ENCODE measurements at places on chromosomes 1 and 21.

DNA sequence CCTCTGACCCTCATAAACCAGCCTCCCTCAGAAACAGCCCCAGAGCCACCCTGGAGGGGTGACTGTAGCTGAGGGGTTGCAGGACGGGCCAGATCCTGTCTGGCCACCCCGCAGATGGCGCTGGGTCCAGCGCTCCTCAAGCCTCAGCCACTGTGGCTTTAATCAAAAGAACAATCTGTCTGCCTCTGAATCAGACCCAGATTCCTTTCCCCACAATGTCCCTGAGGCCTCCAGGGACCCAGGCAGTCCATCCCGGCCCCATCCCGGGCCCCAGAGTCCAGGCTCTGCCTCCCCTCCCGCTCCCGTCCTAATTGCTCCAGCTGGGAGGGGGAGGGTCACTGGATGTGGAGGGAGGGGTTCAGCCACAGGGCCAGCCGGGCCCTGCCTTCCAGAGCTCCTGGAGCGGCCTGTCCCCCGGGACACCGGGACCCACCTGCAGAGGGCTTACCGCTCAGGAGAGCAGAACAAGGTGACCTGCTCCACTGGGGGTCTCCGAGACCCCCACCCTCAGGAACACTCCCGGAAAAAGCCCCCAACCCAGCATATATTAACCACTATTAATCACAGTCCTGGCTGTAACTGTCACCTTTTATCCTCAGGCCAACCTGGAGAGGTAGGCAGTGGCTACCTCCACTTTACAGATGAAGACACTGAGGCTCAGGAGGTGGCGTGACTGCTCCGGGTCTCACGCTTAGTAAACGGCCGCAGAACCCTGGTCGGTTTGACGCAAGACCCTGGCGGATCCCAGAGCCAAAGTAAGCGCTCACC is 836 bp upstream of the FBLIM1 start:
- DNase-seq: no peak

- peak; percentile 25 for DNase-seq
These were observed 13.9 kb upstream of the RERE start for GRCh38 chr1:8831340-8831739.

GRCh38 chr1:116408193-116408592 is 35.1 kb downstream of the ATP1A1 start:
- DNase-seq: no peak

DNA sequence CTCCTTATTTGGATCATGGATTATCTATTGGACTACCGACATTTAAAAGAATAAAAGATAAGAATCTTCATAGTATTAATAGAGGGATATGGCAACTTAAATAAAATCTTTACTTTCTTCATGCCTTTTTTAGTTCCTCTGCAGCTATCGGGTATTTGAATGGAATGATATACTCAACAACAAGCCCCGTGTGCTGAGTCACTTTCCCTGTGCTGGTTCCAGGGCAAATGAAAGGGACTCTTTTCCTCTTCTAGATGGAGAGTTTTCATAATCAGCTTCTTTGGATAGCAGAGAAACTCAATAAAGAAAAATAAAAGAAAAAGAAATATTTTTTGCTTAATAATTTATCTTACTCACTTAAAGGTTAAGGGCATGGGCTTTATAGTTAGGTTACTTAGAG is 213.7 kb downstream of the LRRC40 start:
- no peak for DNase-seq

GRCh38 chr1:12532405-12533315 is 85.3 kb downstream of the DHRS3 start:
- no peak for DNase-seq

- no peak for DNase-seq
These were observed 30.4 kb downstream of the NPHS2 start for GRCh38 chr1:179545321-179545720.

DNA sequence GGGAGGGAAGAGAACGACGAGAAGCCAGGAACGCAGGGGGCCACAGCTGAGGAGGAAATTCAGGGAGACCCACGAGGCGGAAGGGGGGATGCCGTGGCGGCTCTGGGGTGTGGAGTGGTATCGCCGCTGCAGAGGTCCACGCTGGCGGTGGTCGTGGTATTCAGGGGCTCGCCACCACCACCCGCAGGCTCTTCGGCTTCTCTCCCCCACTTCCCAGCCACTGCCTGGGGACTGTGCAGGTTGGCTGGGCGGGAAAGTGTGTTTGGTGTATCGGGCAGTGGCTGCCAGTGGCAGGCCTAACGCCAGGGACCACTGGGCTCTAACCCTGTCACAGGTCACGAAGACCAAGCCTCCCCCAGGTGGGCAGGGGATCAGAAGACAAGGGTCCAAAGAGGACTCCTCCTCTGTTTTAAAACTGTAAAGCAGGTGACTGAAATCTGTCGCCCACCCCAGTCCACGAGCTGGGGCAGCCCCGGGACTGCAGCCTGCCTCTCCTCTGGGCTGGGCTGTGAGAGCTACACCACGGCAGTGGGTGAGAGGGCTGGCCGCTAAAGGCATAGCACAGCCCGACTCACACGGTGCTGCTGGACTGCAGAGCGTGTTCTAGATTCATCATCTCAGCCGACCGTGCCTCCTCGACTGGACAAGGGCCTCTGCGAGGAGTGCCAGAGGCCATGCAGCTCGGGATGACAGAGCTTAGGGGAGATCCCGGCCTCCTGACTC is 30.9 kb downstream of the SLC66A1 start:
- DNase-seq: no peak

DNA sequence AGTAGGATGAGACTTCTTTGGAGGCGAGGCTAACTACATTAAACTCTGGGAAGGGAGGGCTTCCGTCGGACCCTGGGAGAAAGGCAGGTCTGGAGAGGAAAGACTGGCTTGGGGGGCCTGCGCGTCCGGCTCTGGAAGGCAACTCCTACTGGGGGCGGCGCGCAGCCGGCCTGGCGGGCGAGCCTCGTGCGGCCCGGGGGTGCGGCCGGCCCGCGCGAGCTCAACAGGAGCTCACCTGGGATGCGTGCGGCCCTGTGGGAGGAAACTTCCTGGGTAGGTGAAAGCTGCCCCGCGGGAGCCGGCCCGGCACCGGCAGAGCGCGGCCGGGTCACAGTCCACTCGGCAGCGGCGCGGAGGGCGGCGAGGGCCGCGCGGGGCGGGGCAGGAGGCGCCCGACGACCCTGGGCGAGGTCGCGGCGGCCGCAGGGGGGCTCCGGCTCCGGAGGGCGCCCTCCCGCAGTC is 449 bp downstream of the EPS15 start:
- no peak for DNase-seq

DNA sequence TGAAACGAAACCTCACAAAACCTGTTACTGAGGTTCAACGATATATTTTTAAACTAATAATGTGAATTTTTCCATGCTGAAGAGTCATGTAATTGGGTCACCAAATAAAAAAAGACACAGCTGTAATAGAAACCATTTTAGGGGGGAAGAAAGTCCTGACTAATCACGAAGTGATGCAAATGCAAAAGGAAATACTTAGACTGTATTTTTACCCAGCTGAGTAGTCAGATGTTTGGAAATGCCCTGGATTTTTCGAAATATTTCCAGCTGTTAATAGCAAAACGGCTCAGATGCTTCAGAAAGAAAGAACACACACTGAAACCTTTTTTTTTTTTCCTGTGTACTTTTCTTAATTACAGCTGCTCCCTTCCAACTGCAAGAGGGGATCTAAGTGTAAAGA is 210.3 kb downstream of the SETD4 start:
- no peak for DNase-seq

GRCh38 chr1:3058263-3059030 is 10.6 kb upstream of the PRDM16 start:
- no peak for DNase-seq

GRCh38 chr1:26275580-26276431 is 4.1 kb upstream of the SH3BGRL3 start:
- peak; percentile 94 for DNase-seq

GRCh38 chr1:166884040-166884642 is 8.1 kb upstream of the TADA1 start:
- DNase-seq: no peak

- peak; percentile 48 for DNase-seq
These were observed 42.3 kb downstream of the LACTBL1 start for GRCh38 chr1:22930240-22930912.

DNA sequence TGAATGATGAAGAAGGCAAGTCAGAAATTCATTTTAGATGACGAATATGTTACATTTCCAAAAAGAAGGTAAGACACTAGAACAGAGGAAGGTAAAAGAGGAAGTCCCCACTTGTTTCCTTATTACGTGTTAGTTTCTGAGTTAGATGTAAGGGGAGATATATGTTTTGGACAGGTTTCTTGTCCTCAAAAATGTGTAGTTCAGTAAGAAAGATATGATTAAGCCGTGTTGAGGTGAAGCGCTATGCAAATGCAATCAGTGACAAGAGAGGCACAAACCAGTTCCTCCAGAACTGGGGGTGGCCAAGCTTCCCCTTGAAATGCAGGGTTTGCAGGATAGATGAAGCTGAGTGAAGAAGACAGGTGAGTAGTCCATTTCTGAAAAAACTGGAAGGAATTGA is 293.3 kb upstream of the RUNX1 start:
- peak; percentile 5 for DNase-seq

GRCh38 chr1:79839882-79840281 is 833.4 kb upstream of the ADGRL4 start:
- DNase-seq: no peak

- no peak for DNase-seq
These were observed 446.8 kb downstream of the USP25 start for GRCh38 chr21:16176570-16176969.

DNA sequence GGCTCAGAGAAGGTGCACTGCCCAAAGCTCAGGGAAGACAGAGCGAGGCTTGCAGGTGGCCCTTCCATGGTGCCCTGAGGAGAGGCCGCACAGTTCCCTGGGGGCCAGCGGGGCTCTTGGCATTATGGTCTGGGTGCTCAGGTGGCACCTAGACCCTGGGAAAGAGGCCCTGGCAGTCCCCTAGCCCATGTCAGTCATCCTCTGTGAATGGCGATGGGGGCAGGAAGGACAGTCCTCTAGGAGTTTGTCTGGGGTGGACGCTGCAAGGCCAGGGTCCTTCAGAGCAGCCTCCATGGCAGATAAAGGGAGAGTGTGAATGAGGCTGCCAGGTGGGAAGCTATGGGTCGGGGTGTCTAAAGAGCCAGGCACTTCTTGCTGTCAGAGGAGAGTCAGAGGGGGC is 345.9 kb upstream of the VAMP3 start:
- DNase-seq: no peak

- DNase-seq: no peak
These were observed 66.0 kb downstream of the VCAM1 start for GRCh38 chr1:100785470-100786052.

DNA sequence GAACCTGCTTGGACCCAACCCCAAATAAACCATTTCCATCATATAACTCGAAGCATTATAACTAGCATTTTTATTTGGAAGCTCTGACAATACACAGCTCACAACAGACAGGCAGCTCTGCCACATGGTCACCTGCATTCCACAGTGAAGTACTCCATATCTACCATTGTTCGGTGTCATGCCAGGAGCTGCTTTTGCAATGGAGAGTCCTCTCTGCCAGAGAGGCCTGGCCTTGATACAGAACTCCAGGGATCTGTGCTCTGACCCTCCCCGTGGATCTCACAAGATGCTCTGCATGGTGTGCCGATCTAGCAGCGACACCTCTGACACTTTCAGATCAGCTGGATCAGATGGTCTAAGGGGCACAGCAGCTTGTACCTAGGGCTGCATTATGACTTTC is 109.6 kb downstream of the SYF2 start:
- no peak for DNase-seq

DNA sequence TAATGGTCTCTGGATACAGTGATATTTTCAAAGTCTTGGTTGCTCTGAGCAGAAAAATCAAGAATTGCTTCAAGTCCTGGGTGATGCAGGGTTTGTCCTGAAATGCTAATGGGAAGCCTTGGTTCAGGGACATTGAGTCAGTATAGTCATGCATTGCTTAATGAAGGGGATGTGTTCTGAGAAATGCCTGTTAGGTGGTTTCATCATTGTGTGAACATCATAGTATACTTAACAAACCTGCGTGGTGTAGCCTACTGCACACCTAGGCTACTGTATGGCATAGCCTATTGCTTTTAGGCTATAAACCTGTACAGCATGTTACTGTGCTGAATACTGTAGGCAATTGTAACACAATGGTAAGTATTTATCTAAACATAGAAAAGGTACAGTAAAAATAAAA is 36.4 kb downstream of the TBCE start:
- DNase-seq: no peak

- DNase-seq: peak; percentile 29
These were observed 176.9 kb upstream of the FMN2 start for GRCh38 chr1:239914751-239915231.

DNA sequence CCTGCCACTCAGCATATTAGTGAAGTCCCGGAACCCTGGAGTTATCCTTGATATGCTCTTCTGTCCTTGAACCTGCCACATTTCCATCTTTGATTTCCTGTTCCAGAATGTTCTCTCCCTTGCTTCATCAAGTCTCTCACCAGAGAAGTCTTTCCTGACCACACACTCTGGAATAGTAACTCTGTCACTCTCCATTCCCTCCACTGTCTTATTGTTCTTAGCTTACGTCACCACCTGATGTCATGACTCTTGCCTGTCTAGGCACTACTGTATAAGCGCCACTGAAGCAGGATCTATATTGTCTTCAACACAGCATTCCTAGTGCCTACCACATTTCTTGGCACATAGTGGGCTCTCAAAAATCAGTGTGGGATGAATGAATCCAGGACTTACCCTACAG is 65.4 kb upstream of the SMYD2 start:
- DNase-seq: no peak

DNA sequence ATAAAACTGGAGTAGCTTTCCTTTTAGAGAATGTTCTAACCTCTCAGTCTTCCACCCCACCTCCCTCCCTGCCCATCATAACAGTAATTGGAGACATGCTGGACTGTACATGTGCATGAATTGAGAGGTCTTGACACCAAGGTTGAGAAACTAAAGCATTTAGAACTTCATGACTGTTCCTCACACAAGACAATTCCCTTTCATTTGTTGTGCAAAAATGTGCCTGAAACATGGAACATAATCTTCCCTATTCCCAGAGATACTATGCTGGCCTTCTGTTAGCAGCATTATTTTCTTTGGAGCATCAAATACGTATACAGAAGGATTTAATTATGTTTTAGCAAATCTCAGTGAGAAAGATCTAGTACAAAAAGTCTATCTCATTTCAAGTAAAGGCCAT is 97.5 kb upstream of the KCNE2 start:
- no peak for DNase-seq

- no peak for DNase-seq
These were observed 69.8 kb downstream of the CDC14A start for GRCh38 chr1:100422065-100422464.

DNA sequence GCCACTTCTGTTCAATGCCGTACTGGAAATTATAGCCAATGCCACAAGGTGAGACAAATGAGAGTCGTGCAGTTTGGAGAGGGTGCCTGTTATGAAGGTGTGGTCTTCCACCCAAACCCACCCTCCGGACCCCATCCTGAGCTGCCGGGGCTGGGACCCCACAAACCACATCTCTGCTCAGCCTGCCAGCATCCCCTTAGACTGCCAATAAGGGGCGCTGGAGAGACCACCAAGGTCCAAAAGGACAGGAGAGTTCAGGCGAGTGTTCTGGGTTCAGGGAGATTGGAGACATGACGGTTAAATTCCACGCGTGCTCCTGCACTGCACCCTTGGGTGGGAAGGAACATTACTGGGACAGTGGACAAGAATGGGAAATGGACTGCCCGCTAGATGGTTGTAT is 48.7 kb upstream of the COL18A1 start:
- DNase-seq: no peak

- no peak for DNase-seq
These were observed 99.5 kb downstream of the OMA1 start for GRCh38 chr1:58447042-58447441.

Data from Kasumi-1 (cell line).